ENCODE measurements at places on chromosomes 16 and 17.
A peak's percentile ranks its signal among the peaks of the same experiment; 100 is the strongest.

DNA sequence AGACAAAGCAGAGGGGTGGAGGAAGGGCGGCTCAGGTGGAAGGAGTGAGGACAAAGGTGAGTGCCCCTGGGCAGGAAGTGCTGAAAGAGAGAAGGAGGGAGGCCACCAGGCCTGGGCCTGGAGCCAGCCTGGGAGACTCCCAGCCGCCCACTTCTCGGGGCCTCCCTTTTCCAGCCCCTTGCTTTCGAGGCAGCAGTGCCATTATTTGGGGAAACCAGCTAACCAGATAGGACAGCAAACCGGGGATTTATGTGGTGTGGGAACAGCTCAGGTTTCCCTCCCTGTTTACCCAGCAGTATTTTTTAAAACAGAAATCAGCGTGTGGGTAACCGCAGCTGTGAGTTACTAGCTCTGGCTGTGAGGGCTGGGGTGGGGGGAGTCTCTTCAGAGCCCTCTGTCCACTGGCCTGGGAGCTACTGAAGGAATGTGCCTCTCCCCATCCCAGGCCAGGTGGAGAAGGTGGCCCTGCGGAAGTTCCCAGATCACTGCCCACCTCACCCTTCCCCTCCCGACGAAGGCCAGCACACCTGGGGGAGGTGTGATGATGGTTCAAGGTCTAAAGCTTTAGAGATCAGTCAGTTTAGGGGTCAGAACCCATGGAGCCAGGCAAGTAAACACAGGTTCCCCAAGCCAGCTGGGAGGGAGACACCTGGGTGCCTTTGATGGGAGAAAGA is 8.4 kb upstream of the MEOX1 start:
- DNase-seq: no peak

DNA sequence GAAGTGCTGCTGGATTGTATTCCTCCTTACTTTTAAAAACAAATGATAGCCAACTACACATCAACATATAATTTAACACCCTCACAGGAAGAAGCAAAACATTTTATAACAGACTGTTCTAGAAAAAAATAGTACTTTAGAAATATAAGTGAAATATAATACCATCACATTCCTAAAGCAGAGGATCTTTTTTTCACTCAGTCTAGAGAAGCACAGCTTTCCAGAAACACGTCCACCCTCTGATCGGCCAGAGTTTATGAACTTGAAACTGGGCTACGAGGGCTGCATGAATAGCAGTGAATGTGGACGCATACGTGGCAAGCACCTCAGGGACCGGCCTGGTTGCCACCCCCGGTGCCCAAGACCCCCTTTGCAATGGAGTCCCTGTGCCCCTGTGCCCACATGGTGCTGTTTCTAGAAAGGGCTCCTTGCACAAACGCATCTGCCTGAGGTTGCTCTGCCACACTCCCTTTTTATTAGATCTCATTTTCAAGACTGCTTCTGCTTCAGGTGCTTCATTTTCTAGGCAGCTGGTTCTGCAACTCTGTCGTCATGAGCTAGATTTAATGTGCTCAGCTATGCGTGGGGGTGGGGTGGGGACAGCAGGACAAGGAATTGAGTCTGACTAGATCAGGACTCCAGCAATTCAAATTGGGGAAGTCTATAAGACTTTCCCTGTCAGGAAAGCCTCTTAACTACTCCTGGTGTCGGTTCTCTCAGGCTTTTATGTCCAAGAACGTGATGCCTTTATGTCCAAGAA is 29.1 kb upstream of the ERN1 start:
- no peak for DNase-seq

DNA sequence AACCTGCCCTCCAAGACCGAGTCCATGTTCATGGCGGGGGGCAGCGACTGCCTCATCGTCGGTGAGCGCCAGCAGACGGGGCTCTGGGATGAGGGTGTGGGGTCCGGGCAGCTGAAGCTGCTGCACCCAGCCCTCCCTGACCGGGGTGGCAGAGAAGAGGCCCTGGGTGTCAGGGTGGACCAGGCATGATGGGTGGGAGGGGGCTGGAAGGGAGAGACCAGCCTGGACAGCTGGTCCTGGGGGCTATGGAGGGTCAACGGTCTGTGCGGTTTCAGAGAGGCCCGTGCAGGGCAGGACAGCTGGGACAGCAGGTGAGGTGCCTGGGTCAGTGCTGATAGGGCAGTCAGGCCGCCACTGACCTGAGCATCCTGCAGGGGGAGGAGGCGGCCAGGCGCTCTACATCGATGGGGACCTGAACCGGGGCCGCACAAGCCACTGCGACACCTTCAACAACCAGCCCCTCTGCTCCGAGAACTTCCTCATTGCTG is 13.3 kb upstream of the ATP6V0C start:
- DNase-seq: no peak

- DNase-seq: no peak
These were observed 730 bp downstream of the KAT7 start for GRCh38 chr17:49789243-49789578.

DNA sequence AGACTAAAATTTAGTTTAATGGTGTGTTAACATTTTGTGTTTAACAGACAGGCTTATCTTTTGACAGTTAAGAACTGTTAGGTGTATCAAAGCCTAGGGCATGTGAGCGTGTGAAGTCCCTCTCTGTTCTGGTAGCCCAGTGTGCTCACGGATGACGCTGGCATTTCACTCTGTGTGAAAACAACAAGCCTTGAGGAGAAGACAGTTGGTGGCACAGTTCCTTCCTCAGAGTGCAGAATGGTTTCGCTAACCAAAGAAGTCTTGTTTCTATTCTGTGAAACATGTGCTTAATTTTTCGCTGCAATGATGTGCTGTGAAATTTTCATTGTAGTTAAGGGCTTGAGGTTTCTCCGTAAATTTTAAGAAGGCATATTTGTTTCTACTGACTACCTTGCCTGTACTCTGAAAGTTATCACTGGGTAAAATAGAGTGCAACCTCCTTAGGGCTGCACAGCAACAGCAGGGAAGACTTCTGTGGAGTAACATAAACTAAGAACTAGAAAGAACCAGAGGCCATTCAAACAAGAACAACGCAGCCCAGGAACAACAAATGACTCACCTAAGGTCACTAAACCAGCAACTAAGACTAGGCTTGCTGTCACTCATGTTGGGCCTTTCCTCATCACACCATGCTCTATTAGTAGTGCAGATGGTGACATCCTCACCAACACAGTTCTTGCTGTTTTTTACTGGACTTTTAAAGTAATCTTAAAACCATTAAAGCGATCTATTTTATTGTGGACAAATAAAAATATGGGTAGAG is 33.4 kb downstream of the BRD7 start:
- DNase-seq: no peak

- DNase-seq: no peak
These were observed 6.8 kb downstream of the SLC6A2 start for GRCh38 chr16:55662644-55663031.

- peak; percentile 97 for DNase-seq
These were observed 5.8 kb downstream of the ZG16B start for GRCh38 chr16:2835638-2836493.

DNA sequence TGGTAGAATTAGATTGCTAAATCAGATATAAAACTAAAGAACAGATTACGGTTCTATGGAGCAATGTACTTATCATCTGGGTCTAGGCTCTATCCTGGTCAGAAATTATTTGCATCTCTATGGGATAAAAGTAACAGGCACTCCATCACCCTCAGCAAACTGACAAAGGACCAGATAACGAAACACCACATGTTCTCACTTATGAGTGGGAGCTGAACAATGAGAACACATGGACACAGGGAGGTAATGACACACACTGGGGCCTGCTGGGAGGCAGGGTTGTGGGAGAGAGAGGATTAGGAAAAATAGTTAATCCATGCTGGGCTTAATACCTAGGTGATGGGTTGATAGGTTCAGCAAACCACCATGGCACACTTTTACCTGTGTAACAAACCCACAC is 61.9 kb downstream of the MPHOSPH6 start:
- DNase-seq: no peak

GRCh38 chr17:30476726-30477082 is 504 bp upstream of the GOSR1 start:
- DNase-seq: no peak

All from EL (cell line).